ENCODE measurements at places on chromosomes 13 and 19. TPM values are rescaled to one million over a fixed set of nuclear protein-coding genes. Genes with fewer than 3 reads are reported as not detected.

Gene ZNF888
- total RNA-seq = 4.7 TPM

Gene KCNRG
- total RNA-seq = 1.00 TPM

Gene GRIN2D
- 0.67 TPM for total RNA-seq

Gene KLK10
- total RNA-seq = 0.69 TPM

Gene INAFM1
- 1.00 TPM for total RNA-seq

Gene CCNA1
- 0.69 TPM for total RNA-seq

Gene VSTM1
- not detected for total RNA-seq

Data from melanocyte of skin (primary cell).